GM04503 (cell line): ENCODE measurements at places on chromosomes 5 and 9.
A peak's percentile ranks its signal among the peaks of the same experiment; 100 is the strongest.

DNA sequence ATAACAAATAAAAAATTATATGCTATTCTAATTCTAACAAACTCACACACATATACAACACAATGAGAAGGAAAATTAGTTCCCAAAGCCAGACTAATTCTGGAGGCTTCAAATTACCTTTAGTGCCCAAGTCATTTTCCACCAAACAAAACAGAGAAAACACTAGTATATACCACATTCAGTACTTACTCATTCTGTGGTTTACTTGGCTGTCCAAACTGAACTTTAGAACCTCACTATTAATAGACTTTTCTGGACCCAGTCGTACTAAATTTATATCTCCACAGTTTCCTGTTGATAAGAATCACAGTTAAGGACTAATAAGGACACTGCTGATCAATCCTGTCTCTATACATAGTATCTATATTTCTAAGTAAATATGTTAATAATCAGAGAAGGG is 66.4 kb downstream of the SETX start:
- DNase-seq = peak; percentile 21

DNA sequence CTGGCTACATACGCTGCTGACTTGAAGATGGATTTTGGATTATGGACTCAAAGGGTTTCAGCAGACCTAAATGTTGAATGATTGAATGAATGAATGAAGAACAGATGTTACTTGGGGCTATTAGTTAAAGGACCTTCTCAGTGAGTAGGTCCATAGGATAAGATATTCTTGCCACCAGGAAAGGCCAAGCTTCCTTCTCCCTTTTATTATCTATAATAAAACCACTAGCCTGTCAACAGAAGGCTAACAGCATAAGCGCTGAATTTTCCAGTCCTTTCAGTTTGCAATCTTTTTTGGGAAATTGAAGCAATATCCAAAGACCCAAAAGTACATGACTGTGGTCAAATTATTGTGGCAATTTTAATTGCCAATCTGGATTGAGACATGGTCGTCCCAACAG is 113.3 kb downstream of the SV2C start:
- DNase-seq = no peak

- DNase-seq = no peak
Observed at GRCh38 chr5:5780253-5780652, 357.8 kb downstream of the ICE1 start.

DNA sequence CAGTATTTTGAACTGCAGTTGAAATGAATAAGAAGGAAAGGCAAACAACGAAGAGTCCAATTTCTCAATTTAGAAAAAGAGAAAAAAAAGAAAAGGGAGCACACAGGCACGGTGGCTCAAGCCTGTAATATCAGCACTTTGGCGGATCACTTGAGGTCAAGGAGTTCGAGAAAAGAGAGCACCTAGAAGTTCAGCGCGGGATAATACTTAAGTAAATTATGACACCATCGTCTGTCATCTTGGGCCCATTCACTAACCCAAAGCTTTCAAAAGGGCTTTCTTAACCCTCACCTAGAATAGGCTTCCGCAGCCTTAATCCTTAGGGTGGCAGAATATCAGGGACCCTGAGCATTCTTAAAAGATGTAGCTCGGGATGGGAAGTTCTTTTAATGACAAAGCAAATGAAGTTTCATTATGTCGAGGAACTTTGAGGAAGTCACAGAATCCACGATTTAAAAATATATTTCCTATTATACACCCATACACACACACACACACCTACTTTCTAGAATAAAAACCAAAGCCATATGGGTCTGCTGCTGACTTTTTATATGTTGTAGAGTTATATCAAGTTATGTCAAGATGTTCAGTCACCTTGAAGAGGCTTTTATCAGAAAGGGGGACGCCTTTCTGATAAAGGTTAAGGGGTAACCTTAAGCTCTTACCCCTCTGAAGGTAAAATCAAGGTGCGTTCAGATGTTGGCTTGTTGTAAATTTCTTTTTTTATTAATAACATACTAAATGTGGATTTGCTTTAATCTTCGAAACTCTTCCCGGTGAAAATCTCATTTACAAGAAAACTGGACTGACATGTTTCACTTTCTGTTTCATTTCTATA is 602 bp upstream of the CD274 start:
- DNase-seq = no peak

DNA sequence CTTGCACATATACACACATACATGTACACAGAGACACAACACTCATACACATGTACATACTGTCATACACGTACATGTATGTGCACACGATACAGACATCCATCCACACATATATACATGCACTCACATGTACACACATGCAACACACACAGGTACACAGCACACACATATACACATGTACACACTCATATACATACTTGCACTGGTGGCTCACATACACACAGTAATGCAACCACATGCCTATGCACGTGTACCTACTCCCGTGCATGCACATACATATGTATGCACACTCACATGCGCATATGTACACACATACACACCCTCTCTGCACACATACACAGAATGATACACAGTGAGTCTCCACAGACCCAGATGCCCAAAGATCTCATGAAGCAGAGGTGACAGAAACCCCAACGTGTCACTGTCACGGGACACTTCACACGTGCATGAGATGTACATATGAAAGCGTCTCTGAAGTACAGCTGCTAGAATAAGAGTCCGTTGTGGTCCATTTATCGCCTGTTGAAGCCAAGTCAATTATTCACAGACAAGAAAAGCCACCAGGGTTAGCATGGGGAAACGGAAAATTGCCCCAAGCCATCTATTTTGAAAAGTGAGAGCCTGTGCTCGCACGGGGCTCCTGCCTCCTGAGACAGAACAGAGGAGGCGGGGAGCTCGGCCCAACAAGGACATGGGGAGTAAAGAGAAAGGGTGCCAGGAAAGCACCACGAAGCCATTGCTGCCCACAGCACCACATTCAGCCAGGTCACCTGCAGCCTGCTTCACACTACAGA is 24.9 kb downstream of the LPCAT1 start:
- DNase-seq = no peak

GRCh38 chr5:171627936-171628632 is 157.5 kb upstream of the SMIM23 start:
- no peak for DNase-seq

GRCh38 chr5:169248996-169249395 is 51.9 kb downstream of the SLIT3 start:
- peak; percentile 73 for DNase-seq

GRCh38 chr9:2013743-2014475 is 1.2 kb upstream of the SMARCA2 start:
- peak; percentile 53 for DNase-seq

GRCh38 chr5:155923784-155924183 is 403.2 kb upstream of the SGCD start:
- no peak for DNase-seq

DNA sequence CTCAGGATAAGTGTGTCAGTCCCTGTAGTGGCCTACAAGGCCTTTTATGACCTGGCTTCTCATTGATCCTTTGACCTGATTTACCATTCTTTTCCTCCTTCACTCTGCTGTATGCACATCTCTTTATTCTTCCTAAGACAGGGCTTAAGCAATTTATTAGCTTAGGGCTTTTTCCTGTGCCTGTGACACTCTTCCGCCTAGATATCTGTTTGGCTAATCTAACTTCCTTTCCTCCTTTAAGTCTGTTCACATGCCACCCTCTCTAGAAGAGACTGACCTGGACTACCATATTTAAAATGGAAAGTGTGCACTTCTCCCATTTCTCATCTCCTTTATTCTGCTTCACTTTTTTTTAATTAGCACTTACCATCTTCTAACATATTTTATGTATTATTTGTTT is 29.1 kb downstream of the FOCAD start:
- DNase-seq = no peak

DNA sequence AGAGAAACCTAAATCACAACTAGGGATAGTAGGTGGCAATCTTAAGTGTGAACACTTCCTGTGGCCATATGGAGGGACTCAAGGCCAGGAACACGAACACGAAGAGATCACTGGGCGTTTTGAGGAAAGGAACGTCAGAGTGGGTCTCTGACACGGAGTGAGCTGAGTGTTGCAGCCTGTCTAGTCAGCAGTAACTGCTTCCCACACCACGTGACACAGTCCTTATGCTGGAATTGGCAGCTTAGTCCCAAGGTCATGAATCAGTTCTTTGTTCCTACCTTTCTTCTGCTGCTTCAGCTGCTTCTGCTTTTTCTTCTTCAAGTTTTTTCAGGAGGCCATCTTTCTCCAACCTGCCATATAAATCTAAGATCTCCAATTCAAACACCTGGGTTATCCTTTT is 18.2 kb downstream of the SPACA9 start:
- DNase-seq = no peak

DNA sequence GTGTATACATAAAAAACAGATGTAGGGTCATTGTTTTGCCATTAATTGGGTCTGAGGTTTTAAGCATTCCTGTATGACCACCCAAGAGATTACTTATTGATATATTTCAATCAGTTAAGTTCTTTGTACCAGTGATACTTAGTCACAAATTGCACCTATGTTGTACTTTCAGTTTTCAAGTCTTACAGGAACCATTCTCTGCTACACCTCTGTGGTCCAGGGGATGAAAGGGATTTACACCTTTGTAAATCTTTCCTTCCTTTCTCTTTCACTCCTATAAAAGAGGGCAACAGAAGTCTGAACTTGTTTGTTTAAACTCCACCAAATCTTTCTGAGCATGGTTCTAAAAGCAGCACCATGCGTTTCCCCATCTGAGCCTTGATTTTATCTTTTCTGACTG is 86.1 kb downstream of the DEPDC1B start:
- DNase-seq = no peak

- DNase-seq = no peak
Observed at GRCh38 chr9:131875828-131876485, 136.1 kb upstream of the RAPGEF1 start.

GRCh38 chr5:80069251-80069800 is 34.2 kb downstream of the THBS4 start:
- no peak for DNase-seq

DNA sequence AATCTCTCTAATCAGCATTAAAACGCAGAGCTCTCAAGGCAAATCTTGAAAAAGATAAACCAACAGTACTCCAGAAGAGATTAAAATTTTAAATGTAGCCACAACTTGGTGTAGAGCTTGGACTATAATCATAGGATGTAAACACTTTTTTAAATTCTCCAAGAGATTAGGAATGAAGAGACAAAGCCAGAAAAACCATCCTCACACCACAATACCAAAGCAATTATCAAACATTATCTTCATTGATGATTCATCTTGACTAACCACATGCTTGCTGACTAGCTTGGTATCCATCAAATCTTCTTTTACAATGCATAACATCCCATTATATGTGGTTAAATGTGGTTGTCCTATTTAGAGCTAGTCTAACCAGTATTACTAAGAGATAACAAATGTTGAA is 815.1 kb downstream of the TLE1 start:
- peak; percentile 45 for DNase-seq

DNA sequence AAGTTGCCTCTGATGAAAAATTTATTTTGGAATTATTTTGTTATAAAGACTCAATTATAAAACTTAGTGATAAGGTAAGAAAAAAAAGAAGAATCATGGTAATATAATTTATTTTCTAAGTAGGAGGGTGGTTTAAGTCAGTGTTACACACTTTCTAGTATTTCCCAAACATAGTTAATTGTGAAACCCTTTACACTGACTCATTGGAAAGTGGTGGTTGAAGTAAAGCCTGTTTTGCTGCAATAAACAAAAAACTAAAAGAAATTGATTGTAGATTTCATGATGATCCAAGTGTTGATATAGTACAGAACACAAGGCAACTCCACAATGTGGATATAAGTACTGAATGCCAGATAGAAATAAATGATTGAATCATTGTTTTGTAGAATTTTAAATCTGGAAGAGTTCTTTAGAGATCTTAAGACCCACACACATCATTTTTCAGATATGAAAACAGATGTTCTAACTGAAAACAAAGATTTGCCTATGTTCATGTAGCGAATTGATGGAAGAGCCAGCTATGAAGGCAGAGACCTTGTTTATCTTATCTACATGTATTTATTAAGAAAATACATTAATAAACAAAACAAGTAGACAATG is 539.8 kb downstream of the PRELID2 start:
- no peak for DNase-seq

GRCh38 chr9:83355024-83355444 is 183.2 kb downstream of the FRMD3 start:
- no peak for DNase-seq

DNA sequence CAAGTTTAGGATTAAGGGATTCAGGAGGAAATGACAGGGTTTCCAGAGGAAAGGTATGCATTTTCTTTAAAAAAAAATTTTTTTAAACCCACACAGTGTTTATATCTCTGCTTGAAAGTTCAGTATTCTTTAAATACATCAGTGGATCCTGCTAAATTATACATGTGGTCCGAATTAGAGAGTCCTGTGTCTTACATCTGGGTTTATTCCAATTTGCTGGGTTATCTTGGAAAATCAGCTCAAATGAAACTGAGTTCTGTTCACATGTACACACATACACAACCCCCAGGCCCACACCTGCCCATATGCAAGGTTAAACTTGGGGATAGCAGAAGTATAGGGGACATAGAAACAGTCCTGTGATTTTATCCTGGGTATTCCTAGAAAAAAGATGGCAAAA is 493.7 kb downstream of the ZNF608 start:
- DNase-seq = no peak

DNA sequence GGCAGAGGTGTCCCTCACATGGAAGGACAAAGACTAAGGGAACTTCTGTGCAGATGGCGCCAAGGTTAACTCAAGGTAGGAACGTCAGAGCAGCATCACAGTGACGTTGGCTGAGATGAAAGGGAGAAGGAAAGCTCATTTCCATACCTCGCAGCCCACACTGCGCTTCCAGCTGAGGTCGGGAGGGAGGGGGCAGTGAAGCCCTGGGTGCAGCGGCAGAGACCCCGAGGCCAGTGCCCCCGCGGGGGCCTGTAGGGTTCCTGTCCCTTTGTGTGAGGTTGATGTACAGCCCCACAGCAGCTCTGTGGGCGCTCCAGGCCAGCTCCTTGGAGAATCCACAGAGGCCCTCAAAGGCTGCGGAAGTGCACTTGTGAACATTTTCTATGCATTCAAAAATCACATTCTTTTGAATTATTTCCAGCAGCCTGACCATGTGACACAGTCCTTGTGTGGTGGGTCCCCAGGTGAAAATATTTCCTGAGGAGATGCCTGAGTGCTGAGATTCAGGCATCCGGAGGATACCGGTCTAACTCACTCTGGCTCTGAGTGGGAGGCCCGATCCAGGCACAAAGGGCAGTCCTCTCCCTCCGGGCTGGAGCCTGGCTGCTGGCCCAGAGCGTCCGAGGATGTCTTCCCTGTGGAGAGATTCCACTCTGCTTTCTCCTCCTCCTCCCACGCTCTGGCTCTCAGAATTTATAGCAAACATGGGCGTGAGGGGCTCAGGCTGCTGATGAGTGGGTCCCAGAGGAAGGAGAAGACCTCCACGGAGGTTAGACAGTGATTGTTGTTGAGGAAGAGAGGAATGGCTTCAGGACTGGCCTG is 150.7 kb downstream of the ICE1 start:
- DNase-seq = no peak

GRCh38 chr9:133125941-133126696 is 5.1 kb upstream of the RALGDS start:
- no peak for DNase-seq

GRCh38 chr5:53008751-53009150 is 19.6 kb downstream of the ITGA2 start:
- DNase-seq = no peak

- no peak for DNase-seq
Observed at GRCh38 chr5:157598350-157598936, 22.9 kb upstream of the ADAM19 start.

- no peak for DNase-seq
Observed at GRCh38 chr5:15573590-15573989, 73.6 kb downstream of the FBXL7 start.

- no peak for DNase-seq
Observed at GRCh38 chr5:109168151-109168550, 241.6 kb downstream of the PJA2 start.

GRCh38 chr5:14063138-14063537 is 80.0 kb upstream of the TRIO start:
- no peak for DNase-seq
